ENCODE measurements at places on chromosomes 5 and 9.

GRCh38 chr9:121896545-121896943 is 196.6 kb downstream of the TTLL11 start:
- DNase-seq = no peak

- DNase-seq = no peak
Observed at GRCh38 chr5:149749481-149750365, 19.6 kb downstream of the PPARGC1B start.

GRCh38 chr5:162824360-162824759 is 613.0 kb upstream of the CCNG1 start:
- no peak for DNase-seq

- no peak for DNase-seq
Observed at GRCh38 chr5:138661291-138661960, 86.2 kb upstream of the HSPA9 start.

GRCh38 chr9:107732781-107733522 is 243.4 kb upstream of the KLF4 start:
- no peak for DNase-seq

GRCh38 chr5:56330167-56330566 is 97.0 kb upstream of the ANKRD55 start:
- no peak for DNase-seq

GRCh38 chr9:77729177-77729576 is 81.1 kb upstream of the GNA14 start:
- DNase-seq = no peak

DNA sequence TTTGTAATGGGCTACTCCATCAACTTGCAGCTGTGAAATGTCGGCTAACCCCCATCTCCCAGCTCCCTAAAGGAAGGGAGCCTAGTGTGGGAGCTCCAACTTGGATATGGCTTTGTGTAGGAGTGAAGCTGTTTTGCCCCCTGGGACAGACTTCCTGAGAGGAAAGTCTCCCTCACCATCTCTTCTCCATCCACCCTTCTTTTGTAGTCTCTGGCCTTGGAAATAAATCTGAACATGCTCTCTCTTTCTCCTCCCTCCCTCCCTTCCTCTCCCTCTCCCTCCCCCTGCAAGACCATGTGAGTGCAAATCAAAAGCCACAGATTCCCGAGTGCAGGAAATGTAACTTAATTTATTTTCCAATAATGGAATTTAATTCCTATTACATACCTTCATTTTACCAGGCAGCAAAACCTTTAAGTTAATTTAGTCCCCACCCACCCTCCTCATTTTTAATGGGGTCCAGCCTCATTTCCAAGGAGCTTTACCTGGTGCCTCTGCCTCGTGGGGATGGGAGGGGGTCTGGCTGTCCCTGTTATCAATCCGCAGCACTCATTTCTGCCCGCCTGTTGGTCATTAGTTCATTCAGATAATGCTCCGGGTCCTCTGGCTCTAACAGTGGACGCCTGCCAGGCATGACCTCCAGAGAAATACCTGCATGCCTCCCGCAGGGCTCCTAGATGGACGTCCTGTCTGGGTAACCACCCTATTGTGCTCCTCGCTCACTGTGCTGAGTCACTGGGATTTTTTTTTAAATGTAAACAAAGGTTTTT is 122.9 kb upstream of the TAF11L2 start:
- no peak for DNase-seq

GRCh38 chr5:88929385-88929784 is 46.4 kb upstream of the MEF2C start:
- no peak for DNase-seq

- no peak for DNase-seq
Observed at GRCh38 chr5:15834596-15835245, 334.7 kb downstream of the FBXL7 start.

DNA sequence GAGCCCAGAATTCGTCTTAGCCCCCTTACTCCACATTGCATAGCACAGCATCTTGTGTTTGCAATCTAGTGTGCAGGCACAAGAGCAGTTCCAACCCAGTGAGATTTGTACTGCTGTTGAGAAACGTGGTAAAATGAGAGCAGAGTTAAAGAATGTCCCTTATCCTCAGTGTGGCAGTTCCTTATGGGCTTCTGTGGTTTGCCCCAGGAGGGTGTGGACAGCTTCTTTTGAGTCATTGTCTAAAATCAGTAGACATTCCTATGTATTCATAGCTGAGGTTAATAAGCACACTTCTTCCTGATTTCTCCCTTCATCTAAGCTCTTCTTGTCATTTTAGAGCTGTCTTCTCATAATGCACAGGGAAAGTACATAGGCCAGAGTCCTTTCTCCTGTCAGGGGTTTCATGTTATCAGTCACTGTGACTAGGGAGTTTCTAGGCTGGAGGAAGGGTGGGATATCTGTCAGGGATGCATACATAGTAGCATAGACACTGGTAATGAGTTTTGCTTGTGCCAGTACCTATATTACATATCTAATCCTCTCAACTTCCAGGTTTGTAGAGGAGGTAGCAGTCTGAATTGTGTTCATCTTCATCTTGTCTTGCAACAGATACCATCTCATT is 2.0 kb upstream of the CAVIN4 start:
- no peak for DNase-seq

GRCh38 chr5:151295791-151296477 is 7.6 kb downstream of the SLC36A3 start:
- DNase-seq = no peak

GRCh38 chr5:163943546-163943945 is 438.1 kb downstream of the MAT2B start:
- DNase-seq = no peak

DNA sequence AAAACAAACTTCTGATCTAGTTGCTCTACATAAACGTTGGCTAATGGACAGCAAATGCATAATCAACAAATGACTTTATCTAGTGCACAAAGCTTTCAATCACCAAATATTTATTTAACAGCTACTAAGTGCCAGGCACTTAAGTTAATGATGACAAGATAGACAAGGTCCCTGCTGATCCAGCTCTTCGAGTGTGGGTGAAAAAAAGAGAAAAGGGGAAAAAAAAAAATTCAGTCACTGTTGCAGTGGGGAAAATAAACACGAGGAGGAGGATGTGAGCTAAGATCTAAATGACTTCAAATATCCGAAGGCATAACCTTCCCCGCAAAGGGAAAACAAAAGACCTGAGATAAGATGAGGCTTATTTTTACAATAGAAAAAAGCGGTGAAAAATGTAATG is 9.6 kb downstream of the PSIP1 start:
- DNase-seq = no peak

GRCh38 chr9:19768798-19769197 is 20.0 kb downstream of the SLC24A2 start:
- DNase-seq = no peak

DNA sequence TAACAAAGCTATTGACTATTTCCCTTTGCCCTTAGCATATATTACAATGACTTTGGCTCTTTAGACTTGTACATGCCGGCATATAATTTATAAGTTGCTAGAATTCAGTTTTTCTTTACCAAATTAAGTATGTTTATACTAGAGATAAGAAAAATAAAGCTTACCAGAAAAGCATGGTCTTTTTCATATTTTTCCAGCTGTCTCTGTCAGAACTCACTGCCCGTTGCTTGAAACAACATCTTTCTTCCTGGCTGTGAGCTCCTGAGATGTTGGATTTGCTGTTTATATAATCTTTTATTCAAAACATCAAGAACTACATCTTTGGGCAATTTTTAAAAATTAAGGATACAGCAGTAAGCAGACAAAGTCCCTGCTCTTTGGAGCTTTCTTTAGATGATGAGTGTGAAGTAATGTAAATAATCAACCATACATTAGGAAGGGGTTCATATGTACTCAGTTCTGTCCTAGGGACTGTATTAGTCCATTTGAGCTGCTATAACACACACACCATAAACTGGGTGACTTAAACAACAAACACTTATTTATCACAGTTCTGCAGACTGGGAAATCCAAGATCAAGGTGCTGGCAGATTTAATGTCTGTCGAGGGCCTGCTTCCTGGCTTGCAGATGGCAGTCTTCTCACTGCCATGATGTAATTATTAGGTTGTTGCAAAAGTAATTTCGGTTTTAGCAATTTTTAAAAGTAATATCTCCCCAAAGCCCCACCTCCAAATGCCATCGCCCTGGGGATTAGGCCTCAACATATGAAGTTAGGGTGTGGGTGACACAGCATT is 45.4 kb upstream of the RANBP3L start:
- no peak for DNase-seq

- no peak for DNase-seq
Observed at GRCh38 chr9:76900884-76901440, 5.0 kb downstream of the PRUNE2 start.

Data from activated CD4-positive, alpha-beta T cell treated with anti-CD3 and anti-CD28 coated beads for 48 hours (primary cell).